Renal cortical epithelial cell (primary cell): ENCODE measurements at places on chromosomes 3 and 15. TPM values are rescaled to one million over a fixed set of nuclear protein-coding genes. Genes with fewer than 3 reads are reported as not detected.
A peak's percentile ranks its signal among the peaks of the same experiment; 100 is the strongest.

Gene SGO1
- total RNA-seq, result 0.99 and 7.3 TPM in 2 replicates

Gene DNAH12
- 0.17 and 0.25 TPM in 2 replicates for total RNA-seq

Gene GRAMD2A
- 0.52 and 1.8 TPM in 2 replicates for total RNA-seq

Gene CYP8B1
- total RNA-seq, result 0.35 and 0.55 TPM in 2 replicates

Gene DPPA4
- not detected in 2 replicates for total RNA-seq

GRCh38 chr3:35919160-35919559 is 279.8 kb downstream of the ARPP21 start:
- no peak for DNase-seq

GRCh38 chr3:123584284-123584987 is 417 bp downstream of the HACD2 start:
- DNase-seq, result no peak

GRCh38 chr15:91257746-91258414 is 157.8 kb downstream of the SV2B start:
- DNase-seq, result no peak

DNA sequence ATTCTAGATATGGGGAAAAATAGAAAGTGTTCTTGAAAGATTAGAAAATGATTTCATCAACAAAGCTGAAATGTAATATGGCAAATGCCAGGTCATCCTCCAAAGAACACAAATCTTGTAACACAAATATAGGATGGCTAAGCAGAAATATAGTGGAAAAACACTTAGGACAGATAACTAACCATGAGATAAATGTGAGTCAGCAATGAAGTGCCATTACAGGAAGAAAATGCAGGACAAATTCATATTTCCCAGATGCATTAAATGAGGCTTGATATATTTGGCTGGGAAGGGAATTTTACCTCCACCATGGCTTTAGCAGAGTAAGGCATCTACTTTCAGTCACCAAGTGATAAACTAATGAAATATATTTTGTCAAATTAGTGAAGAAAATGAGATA is 92.8 kb upstream of the SEMA6D start:
- no peak for DNase-seq

- no peak for DNase-seq
Observed at GRCh38 chr15:78389322-78389721, 48.7 kb upstream of the IREB2 start.

DNA sequence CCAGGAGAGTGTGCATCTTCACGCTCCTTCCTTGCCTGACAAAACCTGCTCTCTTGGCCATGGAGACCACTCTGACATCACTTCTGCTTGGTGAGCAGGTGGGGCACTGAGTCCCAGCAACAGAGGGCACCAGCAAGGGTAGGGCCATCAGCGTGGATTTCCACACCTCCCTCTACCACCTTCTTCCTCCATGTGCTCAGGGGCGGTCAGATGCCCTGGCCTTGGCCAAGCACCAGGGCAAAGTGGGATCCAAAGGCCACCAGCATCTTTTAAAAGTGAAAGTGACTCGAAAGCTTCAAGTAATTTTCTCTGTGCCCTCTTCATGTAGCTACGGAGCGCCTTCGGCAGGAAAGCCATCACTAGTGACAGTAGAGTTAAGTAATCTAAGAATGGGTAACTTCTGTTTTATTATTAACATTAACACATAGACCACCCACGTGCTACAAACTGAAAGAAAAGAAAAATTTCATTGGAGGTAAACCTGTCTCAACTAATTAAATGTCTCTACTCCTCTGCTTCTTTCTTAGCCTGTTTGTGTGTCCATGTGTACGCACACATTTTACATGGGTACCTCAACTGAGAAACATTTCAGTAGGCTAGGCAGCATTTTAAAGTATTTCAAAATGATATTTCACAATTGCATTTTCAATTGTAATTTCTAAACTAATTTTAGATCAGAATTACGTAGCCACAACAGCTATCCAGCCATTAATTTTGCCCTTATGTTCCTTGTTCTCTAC is 57.9 kb downstream of the CHSY1 start:
- DNase-seq, result no peak

DNA sequence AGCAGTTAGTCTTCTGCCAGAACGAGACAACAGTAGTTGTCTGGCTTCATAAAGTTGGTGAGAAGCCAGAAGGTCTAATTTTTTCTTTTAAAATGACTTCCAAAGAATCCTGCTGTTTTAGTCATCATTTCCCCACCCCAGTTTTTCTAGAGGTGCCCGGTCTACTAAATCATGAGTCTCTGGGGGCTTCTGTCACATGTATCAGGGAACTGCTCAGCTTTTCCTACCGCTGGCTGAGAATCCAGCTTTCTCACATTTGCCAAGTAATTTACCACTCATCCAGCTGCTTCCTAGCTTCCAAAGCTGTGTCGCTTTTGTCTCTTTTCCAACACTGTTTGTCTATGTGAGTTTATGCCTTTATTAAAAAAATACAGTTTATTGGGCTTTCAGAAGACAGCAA is 183.3 kb downstream of the NSUN3 start:
- no peak for DNase-seq

DNA sequence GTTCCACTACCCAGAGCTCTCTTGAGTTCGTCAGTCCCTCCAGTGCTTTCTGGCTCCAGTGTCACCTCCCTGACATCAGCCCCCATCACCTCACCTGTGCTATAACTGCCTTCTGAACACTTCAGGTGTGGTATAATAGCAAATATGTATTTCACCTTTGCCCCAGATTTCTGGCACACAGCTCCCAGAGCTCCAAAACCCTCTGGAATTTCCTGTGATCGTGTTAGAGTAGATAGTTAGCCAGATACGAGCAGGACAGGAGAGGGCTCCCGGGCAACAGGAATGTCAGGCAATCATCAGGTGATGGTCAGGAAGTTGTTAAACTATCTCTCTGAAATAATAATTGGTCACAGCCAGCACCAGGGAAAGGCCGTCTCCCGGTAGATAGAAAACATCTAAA is 22.6 kb upstream of the LIMD1 start:
- no peak for DNase-seq

DNA sequence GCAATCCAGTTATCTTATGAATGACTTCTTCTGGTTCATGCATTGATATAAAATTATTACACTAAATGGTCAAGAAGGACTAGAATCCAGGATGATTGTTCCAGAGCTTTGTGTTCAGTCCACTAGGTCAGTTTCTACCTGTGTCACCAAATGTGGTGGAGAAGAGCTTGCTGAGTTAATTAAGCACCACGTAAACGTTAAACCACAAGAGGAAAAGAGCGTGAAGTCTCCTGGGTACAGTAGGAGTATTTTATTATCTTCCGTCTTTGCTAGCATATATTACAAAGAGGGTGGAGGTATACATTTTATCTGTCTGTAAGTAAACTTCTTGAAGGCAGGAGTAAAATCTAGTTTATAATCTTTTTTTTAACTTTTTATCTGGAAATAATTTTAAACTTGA is 23.5 kb downstream of the CHP1 start:
- DNase-seq, result no peak

GRCh38 chr3:161412123-161412522 is 40.8 kb upstream of the SPTSSB start:
- peak; percentile 53 for DNase-seq

- no peak for DNase-seq
Observed at GRCh38 chr15:101051291-101052030, 132.3 kb downstream of the LRRK1 start.

DNA sequence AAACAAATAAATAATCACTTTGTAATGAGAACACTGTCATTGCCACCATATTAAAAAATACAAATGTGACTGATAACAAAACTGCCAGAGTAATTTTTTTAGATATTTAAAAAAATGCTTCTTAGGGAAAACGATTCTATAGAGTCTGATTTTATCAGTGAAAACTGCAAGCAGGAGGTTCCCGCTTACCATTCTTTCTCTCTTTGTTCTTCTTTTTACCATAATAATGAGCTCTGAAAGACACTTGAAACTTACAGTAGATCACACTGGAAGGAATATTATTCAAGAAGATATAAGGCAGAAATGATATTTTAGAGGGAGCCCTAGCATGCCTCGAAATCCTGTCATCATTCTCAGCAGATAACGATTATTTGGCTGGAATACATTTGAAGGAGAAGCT is 701.3 kb downstream of the ROBO1 start:
- DNase-seq, result no peak

- DNase-seq, result no peak
Observed at GRCh38 chr15:66629817-66630576, 64.2 kb upstream of the LCTL start.

GRCh38 chr3:85185495-85185894 is 226.7 kb downstream of the CADM2 start:
- no peak for DNase-seq

DNA sequence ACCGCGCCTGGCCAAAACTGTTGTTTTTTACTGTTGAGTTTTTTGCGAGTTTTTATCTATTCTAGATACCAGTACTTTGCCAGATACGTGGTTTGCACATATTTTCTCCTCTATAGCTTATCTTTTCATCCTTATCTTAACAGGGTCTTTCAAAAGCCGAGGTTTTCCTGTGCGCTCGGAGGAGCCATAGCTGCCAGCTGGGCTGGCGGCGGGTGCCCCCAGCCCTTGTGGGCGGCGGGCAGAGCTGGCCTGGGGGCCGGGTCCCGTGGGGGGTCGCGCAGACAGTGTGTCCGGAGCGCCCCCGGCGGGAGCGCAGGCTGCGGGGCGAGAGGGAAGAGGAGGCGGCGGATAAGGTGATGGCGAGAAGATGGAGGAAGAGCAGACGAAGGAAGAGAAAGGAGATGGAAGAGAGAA is 11.1 kb upstream of the EIF4A2 start:
- no peak for DNase-seq

GRCh38 chr3:150005243-150006112 is 34.8 kb upstream of the PFN2 start:
- DNase-seq, result peak; percentile 9

- DNase-seq, result no peak
Observed at GRCh38 chr15:60126200-60126599, 122.1 kb downstream of the FOXB1 start.

GRCh38 chr3:39170461-39170860 is 17.1 kb upstream of the CSRNP1 start:
- DNase-seq, result no peak

DNA sequence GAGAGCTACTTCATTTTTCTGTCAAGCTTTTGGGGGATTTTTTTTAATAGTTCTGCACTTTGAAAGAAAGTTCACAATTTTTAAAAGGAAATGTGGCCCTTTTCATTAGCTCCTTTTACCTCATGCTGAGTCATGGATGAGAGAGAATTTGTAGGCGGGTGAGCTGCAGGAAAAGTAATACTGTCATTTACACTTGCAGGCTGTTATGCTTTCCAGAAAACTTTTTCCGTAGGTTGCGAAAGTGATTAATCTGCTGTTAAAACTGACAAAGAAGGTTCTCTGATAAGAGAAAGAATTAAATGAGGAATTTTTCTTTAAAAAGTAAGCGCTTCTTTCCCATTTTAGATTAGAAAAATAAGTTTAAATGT is 430.2 kb downstream of the LPP start:
- peak; percentile 78 for DNase-seq

DNA sequence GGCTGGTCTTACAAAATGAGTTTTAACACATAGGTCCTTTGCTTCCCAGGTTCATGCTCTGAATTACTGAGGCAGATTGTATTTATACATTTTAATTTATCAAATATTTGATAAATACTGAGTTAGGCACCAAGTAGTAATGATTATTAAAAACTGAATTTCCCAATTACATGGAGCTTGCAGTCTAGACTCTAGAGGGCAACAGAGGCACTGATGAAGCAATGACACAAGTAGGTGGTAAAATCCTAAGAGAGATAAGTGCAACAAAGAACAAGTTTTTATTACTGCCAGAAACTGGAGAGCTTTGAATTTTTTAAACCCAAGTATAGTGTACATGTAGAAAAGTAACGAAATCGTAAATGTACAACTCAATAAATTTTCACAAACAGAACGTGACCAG is 406.2 kb upstream of the RARB start:
- peak; percentile 47 for DNase-seq

DNA sequence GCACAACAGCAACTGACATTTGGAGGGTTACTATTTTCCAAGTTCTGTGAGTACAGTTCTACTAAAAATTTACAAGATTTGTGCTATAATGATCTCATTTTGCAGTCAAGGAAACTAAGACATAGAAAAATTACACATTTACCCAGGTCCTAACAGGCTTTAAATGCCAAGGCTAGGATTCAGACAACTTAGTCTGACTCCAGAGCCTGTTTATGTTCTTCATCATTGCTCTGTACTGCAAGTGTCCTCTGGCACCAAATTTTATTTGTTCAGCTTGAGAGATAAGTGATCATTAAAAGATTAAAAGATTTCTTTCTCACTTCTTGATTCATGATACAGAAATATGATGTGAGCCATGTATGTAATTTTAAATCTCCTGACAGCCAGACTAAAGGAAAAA is 290.8 kb downstream of the UBE2E2 start:
- peak; percentile 52 for DNase-seq

DNA sequence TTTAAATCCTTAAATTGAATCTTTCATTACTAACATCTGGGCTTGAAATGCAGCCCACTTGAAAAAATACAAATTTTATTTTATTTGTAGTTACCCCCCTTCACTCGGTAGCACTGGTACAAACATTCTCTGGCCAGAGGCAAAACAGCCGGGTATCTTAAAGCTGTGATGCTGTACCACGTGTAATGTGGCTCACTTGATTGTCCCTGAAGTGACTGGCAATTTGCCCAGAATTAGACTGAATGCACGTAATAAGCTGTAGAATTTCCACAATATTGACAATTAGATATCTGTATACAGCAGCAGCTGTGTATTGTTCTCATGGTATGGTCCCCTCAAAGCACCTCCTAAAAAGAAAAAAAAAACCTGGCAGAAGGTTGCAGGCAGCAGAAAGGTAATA is 192.8 kb upstream of the TBC1D5 start:
- peak; percentile 16 for DNase-seq

DNA sequence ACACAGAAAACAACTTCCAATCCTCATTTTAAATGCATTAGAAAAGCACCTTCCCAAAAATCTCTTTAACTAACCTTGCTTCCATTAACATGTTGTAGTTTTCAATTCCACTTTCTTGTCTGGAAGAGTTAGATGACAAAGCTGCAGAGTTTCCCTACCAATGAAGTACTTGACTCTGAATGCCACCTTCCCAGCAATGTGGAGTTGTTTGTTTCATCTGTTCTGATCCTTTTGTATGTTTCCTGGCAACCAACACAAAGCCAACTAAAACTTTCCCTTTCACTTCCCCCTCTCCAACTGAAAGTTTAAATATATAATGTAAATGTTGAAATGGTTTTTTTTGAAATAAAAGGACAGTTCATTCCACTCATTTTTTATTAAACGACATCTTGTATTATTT is at the start of gene WDR49:
Gene WDR49, minus strand, starts transcription at position 183 of the 400 bp plus-strand sequence. CDS start 517 bp downstream, outside the sequence.
- DNase-seq, result peak; percentile 47
